ENCODE measurements at places on chromosomes 3 and 15. TPM values are rescaled to one million over a fixed set of nuclear protein-coding genes. Genes with fewer than 3 reads are reported as not detected.

Gene C3orf70
- total RNA-seq: 9.8 TPM

Gene SAMMSON
- 4.9 TPM for total RNA-seq

Gene TIGIT
- total RNA-seq: 0.58 TPM

Gene TF
- total RNA-seq: 1.8 TPM

GRCh38 chr15:87608238-87609028, 648.1 kb downstream of the NTRK3 start:
- H3K4me3 ChIP-seq: no peak overlapping the region
- no peaks in the 10 kb centered on the region for H3K36me3 ChIP-seq
- H3K27me3 ChIP-seq: no peaks in the 10 kb centered on the region
- no peaks in the 10 kb centered on the region for H3K4me1 ChIP-seq

GRCh38 chr3:179299999-179300613, 22.7 kb upstream of the ZNF639 start:
- H3K4me1 ChIP-seq: no peaks in the 10 kb centered on the region
- DNase-seq: no peak
- no peak overlapping the region for H3K27ac ChIP-seq
- no peaks in the 10 kb centered on the region for H3K36me3 ChIP-seq
- H3K27me3 ChIP-seq: no peaks in the 10 kb centered on the region

Gene CACNA2D2
- total RNA-seq: 1.2 TPM

GRCh38 chr3:147775816-147776530, 366.8 kb downstream of the ZIC1 start:
- no peak for DNase-seq
- no peaks in the 10 kb centered on the region for H3K27me3 ChIP-seq
- no peak overlapping the region for H3K27ac ChIP-seq
- no peaks in the 10 kb centered on the region for H3K4me1 ChIP-seq
- H3K36me3 ChIP-seq: no peaks in the 10 kb centered on the region

DNA sequence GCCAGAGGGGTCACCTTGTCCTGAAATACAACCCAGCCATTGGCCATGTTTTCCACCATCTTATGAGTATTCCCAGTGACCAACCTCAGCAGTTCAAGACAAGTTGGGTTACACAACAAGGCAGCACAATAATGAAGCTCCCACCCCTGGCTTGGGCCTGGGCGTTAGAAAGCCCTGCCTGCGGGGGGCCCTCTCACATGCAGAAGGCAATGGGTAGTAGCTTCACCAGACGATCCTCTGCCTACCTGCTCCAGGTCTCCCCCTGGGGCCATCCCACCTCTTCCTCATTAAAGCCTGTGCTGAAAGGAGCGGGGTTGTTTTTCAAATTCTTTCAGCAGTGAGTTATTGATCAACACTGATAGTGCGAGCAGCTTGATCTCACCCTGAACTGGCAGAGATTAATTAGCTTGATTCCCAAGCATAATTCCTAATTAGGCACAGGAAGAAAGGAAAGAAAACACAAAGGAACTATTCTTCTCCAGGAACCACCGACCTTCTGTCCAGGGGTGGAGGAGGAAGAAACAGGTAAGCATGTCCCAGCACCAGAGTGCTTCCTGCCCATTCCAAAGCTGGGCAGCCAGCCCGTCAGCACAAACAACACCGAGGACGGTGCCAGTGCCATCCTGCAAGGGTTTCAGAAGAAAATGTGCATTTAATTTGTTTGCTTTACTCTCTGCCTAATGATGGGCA, 79.7 kb upstream of the CGNL1 start:
- H3K27me3 ChIP-seq: no peaks in the 10 kb centered on the region
- no peak overlapping the region for H3K27ac ChIP-seq
- H3K36me3 ChIP-seq: peaks cover 2% of the 10 kb centered on the region
- DNase-seq: no peak
- no peaks in the 10 kb centered on the region for H3K4me1 ChIP-seq
- H3K4me3 ChIP-seq: no peak overlapping the region

Gene MYRIP
- 5.9 TPM for total RNA-seq

- H3K36me3 ChIP-seq: no peaks in the 10 kb centered on the region
- no peak overlapping the region for H3K4me3 ChIP-seq
- peaks cover 93% of the 10 kb centered on the region for H3K4me1 ChIP-seq
- DNase-seq: no peak
- H3K27ac ChIP-seq: peak overlapping the region; percentile 50
These were observed 63.3 kb downstream of the FLNB start for GRCh38 chr3:58071480-58071971.

GRCh38 chr3:106824856-106825255, 552.4 kb upstream of the CCDC54 start:
- H3K4me3 ChIP-seq: no peak overlapping the region
- H3K27me3 ChIP-seq: no peaks in the 10 kb centered on the region
- H3K36me3 ChIP-seq: no peaks in the 10 kb centered on the region

- H3K27me3 ChIP-seq: peaks cover 61% of the 10 kb centered on the region
- H3K36me3 ChIP-seq: no peaks in the 10 kb centered on the region
- peak within 1 kb of the TSS; percentile 87 for H3K27ac ChIP-seq
- peak; percentile 87 for DNase-seq
These were observed at the start of gene C2CD4B for GRCh38 chr15:62165104-62165792. C2CD4B (minus strand) TSS chr15:62165285; CDS start chr15:62164984, 301 bp downstream.

- H3K36me3 ChIP-seq: no peaks in the 10 kb centered on the region
- no peak overlapping the region for H3K4me3 ChIP-seq
- no peak for DNase-seq
- no peak overlapping the region for H3K27ac ChIP-seq
- no peaks in the 10 kb centered on the region for H3K4me1 ChIP-seq
- no peaks in the 10 kb centered on the region for H3K27me3 ChIP-seq
These were observed 41.8 kb upstream of the TUSC7 start for GRCh38 chr3:116667791-116668190.

DNA sequence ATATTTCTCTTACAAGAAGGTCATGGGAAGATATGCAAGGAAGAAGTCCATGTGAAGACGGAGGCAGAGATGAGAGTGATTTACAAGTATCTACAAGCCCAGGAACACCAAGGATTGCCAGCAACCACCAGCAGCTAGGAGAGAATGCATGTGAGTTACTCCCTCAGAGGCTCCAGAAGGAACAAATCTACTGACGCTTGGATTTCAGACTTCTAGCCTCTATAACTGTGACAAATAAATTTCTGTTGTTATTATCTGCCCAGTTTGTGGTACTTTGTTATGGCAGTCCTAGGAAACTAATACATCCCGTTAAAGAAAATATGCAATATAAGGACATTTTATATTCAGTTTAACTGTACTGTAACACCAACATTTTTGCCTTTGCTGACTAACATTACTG, 283.9 kb downstream of the BCHE start:
- H3K4me3 ChIP-seq: no peak overlapping the region
- H3K4me1 ChIP-seq: no peaks in the 10 kb centered on the region
- H3K27ac ChIP-seq: no peak overlapping the region
- DNase-seq: no peak

Gene C3orf33
- total RNA-seq: 0.87 TPM

DNA sequence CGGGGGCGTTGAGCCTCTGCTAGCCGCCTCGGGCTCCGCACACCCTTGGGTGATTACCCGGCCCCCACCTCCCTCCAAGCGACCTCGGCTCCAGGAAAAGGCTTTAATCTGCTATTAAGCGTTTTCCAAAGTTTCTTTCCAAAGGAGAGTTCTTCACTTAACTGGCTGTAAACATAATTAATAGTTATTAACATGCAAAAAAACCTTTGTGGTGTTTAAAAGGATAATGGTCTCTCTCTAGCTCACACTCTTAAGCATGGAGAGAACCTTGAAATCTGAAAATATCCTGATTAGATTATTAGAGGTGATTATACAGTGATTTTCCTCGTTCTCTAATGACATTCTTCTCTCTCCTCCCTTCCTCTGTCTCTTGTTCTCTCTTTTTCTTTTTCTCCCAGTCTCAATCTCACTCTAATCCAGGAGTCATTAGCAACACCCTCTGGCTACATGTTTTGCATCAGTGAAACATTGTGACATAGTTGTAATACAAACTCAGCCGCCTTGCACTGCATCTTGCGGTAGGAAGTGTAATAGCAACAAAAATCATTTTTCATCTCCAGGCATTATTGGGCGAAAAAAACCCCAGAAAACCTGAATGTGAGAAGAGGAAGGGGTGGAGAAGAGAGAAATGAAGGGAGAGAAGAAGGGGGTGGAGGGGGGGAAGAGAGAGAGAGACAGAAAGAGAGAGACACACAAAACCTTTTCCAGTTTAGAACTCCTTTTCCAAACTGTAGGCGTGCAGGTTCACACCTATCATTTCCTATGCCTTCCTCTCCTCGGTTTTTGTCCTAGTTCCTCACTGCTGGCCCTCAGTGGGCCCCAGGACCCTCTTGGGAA, 24.4 kb downstream of the NR2F2 start:
- peaks cover 16% of the 10 kb centered on the region for H3K27me3 ChIP-seq
- no peaks in the 10 kb centered on the region for H3K36me3 ChIP-seq
- peak overlapping the region; percentile 59 for H3K4me3 ChIP-seq
- peak overlapping the region; percentile 97 for H3K27ac ChIP-seq
- peaks cover 47% of the 10 kb centered on the region for H3K4me1 ChIP-seq

DNA sequence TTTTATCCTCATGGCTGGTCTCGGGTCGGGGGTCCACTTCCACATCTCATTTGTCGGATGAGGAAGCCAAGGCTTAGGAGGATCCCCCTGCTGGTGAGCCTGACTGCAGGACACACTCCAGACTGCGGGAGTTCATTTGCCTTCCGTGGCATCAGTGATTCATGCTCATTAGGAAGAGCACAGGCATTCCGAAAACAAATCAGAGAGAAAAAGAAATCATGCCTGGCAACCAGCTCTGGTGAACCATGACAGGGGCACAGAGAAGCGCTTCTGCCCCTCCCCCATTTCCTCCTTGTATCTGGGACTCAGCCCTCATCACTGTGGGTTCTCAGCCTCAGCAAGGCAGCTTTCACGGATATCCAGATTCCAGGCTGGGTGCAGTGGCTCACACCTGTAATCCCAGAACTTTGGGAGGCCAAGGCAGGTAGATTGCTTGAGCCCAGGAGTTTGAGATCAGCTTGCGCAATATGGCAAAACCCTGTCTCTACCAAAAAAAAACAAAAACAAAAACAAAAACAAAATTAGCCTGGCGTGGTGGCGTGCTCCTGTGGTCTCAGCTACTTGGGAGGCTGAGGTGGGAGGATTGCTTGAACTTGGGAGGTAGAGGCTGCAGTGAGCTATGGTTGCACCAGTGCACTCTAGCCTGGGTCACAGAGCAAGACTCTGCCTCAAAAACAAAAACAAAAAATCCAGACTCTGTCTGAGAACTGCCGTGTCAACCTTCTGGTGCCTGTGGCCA, 28.4 kb downstream of the IRAK2 start:
- H3K4me1 ChIP-seq: peaks cover 69% of the 10 kb centered on the region
- no peaks in the 10 kb centered on the region for H3K27me3 ChIP-seq
- DNase-seq: peak; percentile 42
- no peaks in the 10 kb centered on the region for H3K36me3 ChIP-seq

DNA sequence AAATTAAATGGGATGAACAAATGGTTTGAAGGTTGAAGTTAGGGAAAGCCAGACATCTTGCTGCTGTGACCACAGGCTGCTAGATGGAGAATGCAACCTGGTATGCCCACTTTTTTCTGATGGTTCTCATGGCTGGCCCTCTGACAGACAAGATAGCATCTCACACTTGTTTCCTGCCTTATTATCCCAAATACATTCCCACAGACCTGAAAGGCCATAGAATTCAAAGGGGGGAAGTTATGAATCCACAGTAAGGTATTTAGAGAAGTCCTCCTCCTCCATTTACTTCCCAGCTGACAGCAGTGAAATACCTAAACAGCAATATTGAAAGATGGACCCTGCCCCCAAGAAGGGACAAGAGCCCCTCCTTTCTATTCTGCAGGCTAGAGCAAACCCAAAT, 32.4 kb downstream of the LEO1 start:
- H3K36me3 ChIP-seq: peaks cover 67% of the 10 kb centered on the region
- H3K27ac ChIP-seq: no peak overlapping the region
- no peaks in the 10 kb centered on the region for H3K27me3 ChIP-seq
- no peak overlapping the region for H3K4me3 ChIP-seq

DNA sequence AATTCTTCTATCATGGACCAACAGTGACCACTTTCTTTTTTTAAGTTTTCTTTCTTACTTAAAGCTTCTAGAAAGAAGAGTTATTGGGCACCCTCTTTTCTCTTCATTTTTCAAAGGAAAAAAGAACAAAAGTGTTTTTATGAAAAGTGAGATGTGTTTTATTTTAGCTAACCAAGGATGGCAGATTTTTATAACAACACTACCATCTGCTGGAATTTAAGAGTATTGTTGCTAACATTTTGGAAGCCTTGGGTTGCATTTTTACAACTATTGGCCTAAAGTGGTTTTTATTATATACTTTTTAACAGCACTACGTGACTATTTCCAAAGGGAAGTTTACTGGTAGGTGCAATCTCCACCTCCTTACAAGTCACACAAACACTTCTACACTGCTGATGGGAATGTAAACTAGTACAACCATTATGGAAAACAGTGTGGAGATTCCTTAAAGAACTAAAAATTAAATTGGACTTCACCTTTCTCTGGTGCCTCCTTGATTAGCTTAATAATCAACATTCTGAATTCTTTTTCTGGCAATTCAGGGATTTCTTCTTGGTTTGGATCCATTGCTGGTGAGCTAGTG, 237.7 kb upstream of the AGTR1 start:
- H3K27ac ChIP-seq: no peak overlapping the region
- H3K36me3 ChIP-seq: no peaks in the 10 kb centered on the region

DNA sequence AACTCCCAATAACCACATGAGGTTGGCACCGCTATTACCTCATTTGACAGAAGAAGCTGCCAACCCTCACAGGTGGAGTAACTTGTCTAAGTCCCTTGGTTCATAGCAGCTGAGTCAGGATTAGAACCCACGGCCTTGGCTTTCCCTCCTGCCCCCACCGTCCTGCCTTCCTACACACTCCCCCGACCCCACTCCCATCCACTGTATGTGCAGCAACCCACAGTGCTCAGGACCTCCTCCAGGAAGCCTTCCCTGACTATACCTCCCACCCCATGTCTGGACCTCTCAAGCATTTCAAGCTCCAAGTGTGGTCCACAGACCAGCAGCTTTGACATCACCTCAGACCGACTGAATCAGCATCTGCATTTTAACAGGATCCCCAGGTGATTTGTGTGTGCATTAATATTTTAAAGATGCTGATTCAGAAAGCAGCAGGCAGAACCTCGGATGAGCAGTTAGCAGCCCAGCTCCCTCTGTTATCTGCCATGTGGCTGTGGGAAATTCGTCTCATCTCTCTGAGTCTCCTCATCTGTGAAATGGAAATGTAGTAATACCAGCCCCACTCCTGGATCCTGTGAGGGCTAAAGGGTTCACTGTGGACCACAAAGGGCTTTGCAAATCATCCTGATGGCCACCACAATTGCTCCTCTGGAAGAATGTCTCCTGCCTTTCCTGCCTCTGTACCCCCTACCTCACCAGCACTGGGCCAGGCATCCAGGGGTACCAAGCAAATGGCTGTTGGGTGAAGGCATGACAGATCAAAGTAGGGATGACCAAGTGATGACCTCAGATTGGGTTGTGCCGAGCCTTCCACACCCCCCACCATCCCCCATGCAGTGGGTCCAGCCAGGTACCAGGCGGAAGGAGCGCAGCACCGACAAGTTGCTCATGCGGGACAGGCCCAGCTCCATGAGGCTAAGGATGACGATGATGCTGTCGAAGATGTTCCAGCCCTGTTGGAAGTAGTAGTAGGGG, 62.7 kb downstream of the SCN5A start:
- no peaks in the 10 kb centered on the region for H3K27me3 ChIP-seq
- H3K4me1 ChIP-seq: no peaks in the 10 kb centered on the region
- no peak overlapping the region for H3K4me3 ChIP-seq
- H3K27ac ChIP-seq: no peak overlapping the region
